ENCODE measurements at places on chromosomes 5 and 9.

DNA sequence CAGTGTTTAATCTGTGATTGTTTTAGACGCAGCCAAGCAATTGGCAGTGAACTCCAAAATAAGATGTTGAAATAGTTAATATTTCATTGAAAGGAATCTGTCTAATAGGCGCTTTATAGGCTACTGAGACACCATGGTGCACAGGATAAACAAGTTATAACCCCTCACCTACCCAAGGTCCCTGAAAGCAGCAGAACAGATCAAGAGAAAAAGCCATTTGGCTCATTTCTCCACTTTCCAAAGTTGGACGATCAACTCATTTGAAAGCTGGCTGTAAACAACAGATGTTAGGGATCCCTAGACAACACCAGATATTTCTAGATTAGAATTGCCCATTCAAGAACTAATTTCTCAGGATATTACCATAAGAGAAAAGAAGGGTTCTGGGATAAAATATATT, 4.9 kb downstream of the PUM3 start:
- DNase-seq, result no peak

GRCh38 chr5:93589152-93589828, 6.3 kb downstream of the NR2F1 start:
- DNase-seq, result no peak

DNA sequence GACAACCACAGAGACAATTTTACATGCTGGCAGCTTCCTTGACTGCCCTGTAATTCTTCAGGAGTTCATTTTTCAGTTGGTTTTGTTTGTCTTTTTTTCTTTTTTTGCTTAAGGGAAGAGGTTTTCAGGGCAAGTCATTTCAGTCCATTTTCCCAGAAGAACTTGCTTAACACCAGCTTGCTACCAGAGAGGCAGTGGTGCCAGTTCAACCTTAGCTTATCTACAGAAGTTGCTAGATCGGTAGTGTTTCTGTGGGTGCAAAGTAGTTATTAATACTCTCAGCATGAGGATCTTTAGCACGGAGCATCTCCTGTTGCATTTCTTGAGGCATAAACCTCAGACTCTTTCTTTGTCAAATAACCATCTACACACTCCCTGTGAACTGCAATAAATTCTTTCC, 1.1 kb downstream of the SPEF2 start:
- no peak for DNase-seq

DNA sequence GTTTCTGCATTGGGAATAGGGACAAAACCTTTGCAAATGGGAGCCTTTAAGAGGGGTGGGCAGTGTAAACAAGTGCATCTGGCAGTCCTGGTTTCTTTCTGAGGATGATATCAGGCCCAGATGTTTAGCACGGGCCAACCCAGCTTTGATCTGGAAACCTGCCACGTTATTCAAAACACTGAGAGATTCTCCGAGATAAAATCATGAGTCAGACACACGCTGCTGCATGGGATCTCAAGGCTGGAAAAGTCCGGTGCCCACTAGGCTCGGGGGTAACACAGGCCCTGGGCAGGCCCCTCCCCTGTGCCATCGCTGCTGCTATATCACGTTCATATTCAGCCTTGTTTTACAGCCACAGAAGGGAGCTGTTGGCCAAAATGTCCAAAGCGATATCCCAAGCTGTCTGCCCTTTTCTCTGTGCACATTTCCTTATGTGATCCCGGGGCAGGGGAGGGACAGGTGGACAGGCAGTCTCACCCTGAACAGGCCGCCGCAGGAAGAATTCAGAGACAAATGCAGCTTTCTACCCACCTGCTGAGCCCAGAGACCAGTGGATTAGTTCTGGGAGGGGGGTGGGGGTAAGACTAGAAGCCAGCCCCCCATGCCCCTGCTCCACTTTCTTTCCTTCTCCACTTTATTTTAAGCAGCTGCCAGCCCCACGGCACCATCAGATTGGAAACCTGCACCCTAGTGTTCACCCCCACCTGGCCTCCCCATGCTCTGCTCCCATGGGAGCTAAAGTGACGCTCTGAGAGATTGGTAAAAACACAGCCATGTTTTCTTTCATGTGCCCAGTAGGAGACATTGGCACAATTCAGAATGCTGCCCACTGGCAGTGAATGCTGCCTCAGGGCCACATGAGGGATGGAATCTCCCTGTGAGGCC, 63.1 kb downstream of the TMOD1 start:
- DNase-seq, result no peak

GRCh38 chr5:33905381-33905780, 13.6 kb upstream of the ADAMTS12 start:
- DNase-seq, result no peak

GRCh38 chr5:88813244-88813643, 69.7 kb downstream of the MEF2C start:
- no peak for DNase-seq

- DNase-seq, result no peak
These were observed 4.2 kb downstream of the SEMA4D start for GRCh38 chr9:89493671-89494070.

GRCh38 chr9:92740009-92740408, 24.6 kb downstream of the BICD2 start:
- no peak for DNase-seq

DNA sequence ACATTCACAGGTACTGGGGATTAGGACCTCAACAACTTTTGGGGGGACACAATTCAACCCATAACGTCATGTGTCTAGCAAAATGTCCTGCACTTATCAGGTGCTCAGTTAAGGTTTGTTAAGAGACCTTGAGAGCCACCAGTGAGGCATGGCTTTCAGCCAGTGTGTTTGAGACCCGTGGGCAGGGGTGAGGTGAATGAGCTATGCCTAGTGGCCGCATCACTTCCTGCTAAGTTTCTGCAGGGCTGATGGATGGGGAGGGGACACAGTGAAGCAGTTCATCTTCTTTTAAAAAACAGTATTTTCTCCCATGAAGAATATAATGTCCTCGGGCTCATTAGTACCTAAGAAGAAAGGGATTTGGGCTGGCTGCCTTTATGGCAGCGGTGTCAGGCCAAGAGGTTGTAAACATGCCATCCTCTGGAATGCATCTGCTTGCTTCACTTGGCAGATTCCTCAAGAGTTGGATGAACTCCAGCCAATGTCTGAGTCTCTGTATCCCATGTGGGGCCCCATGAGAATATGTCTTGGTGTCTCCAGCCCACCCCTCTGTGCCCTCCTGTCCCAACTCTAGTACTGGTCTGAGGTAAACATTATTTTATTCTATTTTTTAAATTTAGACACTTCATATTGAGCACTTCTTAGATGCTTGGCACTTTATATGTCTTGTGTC, 282.2 kb downstream of the CWC27 start:
- DNase-seq, result no peak

DNA sequence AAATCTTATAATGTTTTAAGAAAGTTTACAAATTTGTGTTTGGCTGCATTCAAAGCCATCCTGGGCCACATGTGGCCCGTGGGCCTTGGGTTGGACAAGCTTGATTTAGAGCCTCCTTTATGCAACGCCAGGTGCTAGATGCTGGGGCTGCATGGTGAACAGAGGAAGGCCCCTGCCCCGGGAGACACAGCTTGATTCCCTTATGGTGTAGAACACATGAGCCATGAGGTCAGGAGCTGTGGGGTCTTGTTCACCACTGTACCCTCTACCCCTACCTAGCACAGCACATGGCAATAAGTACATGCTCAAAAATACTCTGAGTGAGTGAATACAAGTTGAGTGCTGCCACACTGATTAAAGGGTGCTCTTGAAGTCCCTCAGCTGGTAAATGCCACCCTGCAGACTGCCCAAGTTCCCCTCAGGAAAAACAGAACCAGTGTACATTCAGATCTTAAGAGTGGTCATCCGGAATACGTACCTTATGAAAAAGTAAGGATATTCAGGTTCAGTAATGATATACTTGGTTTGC, 71.9 kb downstream of the ARRDC3 start:
- no peak for DNase-seq

GRCh38 chr9:126703866-126704156, 90.1 kb downstream of the LMX1B start:
- DNase-seq, result no peak

DNA sequence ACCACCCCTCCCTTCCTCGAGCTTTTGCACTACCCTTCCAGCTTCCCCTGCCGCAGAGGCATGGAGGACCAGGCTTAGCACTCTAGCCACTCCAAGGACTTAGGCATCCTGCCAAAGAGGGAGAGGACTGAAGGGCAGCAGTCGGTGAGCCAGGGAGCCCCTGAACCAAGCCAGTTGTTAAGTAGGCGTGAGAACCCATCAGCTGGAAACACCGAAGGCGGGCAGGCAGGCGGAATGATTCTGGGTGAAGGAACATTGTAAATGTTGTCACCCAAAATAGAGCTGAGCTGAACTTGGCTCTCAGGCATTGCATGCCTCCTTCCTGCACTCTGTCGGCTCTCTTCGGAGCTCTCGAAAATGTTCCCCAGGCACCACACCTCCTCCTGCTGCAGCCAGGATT, 42.8 kb downstream of the NRG2 start:
- no peak for DNase-seq

DNA sequence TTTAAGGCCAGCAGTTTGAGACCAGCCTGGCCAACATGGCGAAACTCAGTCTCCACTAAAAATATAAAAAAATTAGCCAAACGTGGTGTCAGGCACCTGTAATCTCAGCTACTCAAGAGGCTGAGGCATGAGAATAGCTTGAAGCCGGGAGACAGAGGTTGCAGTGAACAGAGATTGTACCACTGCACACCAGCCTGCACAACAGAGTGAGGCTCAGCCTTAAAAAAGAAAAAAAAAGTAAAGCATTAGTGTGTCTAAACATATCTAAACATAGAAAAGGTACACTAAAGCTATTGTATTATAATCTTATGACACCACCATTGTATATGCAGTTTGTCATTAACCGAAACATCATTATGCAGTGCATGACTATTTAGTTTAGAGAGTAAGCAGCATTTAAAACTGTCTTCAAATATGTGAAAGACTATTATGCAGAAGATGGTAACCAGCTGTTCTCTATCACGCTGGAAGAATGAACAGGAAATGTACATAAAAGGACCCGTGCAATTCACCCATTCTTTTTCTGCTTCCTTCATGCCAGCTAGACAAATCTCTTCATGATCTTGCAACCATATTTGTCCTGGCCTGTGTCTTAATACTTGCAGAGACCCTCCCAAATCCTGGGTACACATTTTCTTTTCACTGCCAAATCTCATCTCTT, 58.6 kb downstream of the ITGA1 start:
- no peak for DNase-seq

DNA sequence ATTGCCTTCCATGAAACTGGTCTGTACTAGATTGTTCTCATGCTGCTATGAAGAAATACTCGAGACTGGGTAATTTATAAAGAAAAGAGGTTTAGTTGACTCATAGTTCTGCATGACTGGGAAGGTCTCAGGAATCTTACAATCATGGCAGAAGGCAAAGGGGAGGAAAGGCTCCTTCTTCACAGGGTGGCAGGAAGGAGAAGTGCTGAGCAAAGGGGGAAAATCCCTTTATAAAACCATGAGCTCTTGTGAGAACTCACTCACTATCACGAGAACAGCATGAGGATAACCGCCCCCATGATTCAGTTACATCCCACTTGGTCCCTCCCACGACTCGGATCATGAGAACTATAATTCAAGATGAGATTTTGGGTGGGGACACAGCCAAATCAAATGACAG, 163.2 kb downstream of the RFK start:
- no peak for DNase-seq

DNA sequence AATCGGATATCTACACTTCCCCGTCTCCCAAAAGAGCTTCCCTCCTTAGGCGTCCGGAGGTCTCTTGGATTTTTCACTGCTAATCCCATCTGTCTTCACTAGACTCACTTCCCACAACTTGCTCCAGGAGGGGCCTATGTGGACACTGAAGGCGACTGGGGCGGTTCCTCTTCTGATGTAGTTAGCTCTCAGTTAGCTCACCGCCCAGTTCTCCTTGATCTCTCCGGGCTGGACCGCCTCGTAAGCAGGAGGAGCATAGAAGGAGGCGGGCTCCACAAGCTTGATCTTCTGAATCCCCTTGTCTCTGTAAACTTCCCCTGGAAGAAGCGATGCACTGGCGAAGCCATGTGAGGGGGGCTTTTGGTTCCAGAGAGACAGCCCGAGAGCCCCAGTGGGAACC, 112.0 kb upstream of the SELENOP start:
- no peak for DNase-seq
